ENCODE measurements at places on chromosomes 7 and 10.

- DNase-seq, result no peak
These were observed 31.0 kb upstream of the FZD1 start for GRCh38 chr7:91233212-91233611.

GRCh38 chr10:111275091-111275490, 198.3 kb downstream of the ADRA2A start:
- DNase-seq, result no peak

- no peak for DNase-seq
These were observed 435.5 kb downstream of the CALN1 start for GRCh38 chr7:71976645-71977044.

DNA sequence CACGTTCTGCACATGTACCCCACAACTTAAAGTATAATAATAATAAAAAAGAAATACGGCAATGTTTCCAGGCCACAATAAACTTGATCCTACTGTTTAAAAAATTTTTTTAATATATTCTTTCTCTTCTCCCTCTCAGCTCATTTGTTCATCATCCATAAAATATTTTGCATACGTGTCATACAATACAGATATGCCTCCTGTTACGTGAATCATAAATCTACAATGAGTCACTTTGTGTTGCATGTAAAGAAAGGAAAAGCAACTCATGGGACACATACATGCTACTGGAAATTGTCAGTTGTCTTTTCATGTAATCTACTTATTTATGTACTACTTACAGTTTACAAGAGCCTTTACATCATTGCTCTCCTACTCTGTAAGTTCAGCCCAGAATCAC, 1.1 kb upstream of the TECTB start:
- DNase-seq, result no peak

DNA sequence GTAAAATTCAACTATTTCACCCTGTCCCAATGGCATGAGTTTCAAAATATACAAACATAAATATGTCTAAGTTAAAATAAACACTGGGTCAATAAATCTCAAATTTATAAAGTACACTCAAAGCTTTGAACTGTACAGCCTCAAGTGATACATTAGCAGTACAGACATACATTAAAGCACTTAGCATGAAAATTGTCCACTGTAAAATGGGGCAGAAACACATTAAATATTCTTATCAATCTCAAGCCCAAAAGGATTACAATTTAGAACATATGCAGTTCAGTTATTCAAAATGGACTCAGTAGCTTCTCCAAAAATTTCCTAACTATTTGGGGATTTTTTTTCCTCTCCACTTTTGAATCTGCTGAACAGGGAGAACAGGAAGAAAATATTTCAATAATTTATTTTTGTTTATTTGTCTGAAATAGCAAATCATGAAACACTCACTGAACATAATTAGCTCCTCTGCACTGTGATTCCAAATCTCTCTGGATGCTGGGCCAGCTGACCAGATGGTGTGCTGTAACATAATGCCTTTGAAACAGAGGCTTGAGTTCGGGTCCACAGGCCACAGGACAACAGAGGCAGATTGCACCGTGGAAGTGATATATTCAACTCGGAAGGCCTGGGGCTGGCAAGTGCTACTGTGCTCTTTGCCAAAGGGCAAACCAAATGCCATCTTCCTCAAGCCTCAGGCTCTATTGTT, 248.9 kb upstream of the LRRN3 start:
- DNase-seq, result no peak

DNA sequence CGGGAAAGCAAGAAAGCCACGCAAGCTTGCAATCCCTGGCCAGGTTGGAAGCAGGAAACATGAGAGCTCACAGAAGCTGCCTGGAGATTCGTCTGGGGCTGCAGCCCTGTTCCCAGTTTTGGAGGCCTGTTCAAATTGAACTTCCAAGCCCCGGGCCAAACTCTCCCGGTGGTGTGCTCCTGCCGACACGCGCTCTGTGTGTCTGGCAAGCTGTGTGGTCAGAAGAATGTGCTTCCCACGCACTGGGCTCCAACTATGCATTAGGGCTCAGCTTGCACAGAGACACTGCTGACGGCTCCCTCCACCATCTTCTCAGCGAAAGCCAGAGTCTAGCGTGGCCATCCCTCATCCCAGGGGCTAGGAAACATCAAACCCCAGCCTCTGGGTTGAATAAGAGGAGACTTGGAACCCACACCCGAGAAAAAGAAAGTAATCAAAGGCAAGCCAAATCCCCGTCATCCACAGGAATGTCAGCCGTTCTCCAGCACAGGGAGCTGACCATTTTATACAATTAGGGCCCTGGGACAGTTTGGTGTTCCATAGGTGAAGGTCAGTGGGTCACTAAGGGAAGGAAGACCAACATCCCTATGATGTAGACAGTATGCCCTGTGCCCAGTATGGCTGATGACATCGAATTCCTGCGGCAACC, 107.2 kb downstream of the FGFR2 start:
- DNase-seq, result no peak

DNA sequence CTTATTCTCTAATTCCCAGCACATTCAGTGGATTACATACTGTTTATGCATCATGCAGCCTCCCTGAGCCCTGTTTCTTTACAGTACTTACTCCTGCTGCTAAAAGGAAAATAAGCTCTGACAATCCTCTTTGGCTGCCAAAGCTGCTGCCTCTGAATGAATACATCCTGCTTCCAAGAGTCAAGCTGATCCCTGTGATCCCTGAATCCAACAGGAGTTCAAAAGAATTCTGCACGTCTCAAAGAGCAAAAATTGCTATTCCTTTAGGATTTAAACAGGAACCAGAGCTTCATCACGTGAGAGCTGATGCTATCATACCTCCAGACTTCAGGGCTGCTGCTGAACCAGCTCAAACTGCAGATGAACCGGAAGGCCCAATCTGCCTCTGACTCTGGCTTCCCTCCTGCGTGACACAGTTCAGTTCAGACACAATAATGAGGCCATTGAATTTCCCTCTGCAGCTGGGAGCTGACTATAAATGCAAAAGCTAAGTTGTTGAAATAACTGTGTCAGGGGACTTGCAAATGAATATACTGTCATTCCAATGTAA, 851.0 kb upstream of the PHF14 start:
- DNase-seq, result no peak

- no peak for DNase-seq
These were observed 41.5 kb upstream of the EBLN1 start for GRCh38 chr10:22259280-22259679.

DNA sequence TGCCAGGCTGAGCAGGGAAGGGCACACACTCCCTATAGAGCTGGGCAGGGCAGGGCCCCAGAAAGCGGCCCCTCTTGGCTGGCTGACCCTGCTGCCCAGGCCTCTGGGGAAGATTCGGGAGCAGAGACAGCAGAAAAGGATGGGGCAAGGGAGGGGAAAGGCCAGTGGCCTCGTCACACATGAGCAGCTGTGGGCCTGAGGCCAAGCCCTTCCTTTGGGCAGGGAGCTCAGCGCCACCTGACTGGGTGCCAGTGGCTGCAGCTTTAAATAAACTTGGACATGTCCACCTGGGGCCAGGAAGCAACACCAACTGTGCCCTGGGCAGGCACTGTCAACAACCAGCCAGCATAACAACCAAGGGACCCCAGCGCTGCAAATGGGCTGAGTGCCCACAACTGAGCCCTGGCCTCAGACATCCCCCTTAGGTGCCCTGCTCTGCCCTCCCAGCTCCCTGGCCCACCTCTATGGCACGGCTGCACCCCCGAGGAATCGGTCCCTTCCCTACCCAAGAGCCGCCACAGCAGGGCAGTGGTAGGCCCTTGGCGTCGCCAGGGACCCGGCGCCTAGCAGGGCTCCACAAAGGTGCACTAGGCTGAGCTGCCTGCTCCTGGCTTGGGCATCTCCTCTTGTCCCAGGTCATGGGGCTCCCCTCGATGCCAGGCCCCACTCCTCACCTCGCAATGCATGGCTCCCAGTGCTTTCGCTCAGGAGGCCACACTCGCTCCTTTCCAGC, 2.6 kb downstream of the CAMK2B start:
- DNase-seq, result no peak

DNA sequence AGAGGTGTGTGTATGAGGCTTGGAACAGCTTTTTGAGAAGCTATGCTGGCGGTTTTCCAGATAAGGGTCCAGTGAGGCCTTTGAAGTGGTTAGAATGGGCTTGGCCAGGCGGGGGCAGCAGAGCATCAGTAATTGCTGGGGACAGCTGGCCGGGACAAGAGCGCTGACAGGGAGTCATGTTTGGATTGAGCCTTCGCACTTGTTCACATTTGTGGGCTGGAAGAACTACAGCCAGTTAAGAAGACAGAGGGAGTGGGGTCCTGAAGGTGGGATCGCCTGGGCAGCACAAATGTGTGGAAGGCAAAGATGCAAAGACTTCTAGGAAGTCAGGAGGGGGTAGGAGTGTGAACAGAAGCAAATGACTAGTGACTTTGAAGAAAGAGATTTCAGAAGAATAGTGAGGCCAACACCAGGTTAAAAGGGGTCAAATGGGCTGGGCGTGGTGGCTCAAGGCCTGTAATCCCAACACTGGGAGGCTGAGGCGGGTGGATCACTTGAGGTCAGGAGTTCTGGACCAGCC, 12.7 kb upstream of the SDHAF3 start:
- DNase-seq, result peak; percentile 88

DNA sequence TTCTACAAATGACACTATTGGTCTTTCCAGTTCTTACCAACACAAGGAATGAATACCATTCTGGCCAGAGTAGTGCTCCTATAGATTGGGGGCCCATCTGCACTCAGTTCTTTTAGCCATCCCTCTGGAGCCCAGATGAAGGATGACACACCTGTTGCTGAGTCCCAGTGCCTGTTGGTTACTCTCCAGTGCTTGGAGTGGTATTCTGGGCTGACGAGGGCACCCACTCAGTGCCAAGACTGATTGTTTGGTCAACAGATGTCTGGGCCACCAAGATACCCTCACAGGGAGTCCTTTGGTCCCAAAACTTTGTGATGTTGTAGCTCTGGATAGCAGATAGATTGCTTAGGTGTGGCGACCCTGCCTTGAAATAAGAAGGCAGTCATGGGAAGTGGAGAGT, 23.7 kb upstream of the ITGA8 start:
- DNase-seq, result no peak

- no peak for DNase-seq
These were observed 67.3 kb downstream of the GLCCI1 start for GRCh38 chr7:8035647-8036518.

DNA sequence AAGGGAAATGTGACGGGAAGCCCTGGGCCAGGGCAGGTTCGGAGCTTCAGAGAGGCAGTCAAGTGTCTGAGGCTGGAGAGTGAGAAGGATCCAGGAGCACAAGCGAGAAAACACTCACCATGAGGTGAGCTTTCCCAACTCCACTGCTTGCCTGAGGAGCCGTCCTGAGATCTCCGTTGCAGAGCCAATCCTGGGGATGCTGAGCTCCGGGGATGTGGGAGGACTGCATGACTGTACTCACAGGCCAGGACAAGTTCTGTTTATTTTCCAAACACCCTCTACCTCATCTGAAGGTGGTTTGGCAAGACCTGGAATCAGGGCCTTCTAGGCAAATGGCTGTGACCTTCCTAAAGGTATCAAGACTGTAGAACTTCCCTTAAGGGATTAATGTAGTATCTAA, 38.7 kb downstream of the GLI3 start:
- no peak for DNase-seq

GRCh38 chr7:52473756-52474155, 561.7 kb upstream of the POM121L12 start:
- no peak for DNase-seq

GRCh38 chr10:120145107-120145506, 252.6 kb downstream of the SEC23IP start:
- DNase-seq, result no peak

DNA sequence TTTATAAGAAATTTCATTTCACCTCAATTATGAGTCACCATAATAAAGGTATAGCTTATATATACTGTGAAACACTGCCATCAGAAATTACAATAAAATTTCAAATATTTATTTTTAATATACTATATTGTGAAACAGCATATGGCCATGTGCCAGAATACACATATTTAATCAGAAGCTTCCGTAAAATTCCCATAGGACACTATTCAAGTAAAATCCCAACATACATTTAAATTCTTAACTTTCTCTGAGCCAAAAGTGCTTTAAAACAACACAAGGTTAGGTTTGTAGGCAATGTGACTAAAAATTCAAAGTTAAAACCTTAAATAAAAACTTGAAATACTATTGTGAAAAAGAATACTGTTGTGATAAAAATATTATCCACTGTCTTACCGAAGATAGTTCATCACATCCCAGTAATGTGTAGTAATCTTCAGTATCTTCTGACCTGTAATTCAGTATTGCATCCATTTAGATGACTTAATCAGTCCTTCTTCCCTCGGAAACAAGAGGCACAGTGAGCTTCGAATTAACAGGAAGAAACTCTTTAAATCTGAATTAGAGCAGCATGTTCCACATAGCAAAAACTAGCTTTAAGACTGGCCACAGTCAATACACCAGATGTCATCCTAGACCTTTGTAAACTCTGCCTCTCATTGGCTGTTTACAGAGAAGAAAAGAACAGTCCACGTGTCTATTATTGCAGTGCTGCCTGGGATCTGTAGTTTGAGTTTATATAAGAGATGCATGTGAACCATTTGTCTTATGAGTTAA, at the start of gene DNAJC12:
Gene DNAJC12 (minus strand): TSS at position 648 of the 774 bp plus-strand sequence. CDS start 177 bp downstream, at position 471.
- peak; percentile 57 for DNase-seq

GRCh38 chr7:155639958-155640520, 4.4 kb upstream of the RBM33 start:
- DNase-seq, result no peak

GRCh38 chr7:127541548-127541947, 43.8 kb downstream of the GCC1 start:
- DNase-seq, result no peak

- no peak for DNase-seq
These were observed 29.4 kb upstream of the RAB18 start for GRCh38 chr10:27474741-27475140.

GRCh38 chr10:70981936-70982335, 93.6 kb upstream of the PCBD1 start:
- no peak for DNase-seq

GRCh38 chr7:90839727-90840291, 243.7 kb downstream of the CDK14 start:
- DNase-seq, result no peak

DNA sequence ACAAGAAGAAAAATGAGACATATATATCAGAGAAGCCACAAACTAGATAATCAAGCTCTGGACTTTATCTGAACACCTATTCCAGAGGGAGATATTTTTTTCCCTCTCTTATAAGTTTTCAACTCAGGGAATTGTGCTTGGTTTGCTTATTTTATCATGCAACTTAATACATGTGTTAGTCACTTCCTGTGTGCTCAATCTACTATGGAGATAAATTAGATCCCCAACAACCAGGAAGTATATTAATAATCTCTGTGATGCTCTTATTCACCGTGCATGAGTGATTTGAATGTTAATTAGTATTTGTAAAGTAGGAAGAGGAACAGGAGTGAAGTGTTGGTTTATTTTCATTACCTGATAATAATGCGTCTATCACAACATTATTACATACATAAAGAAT, 38.8 kb upstream of the ZNF365 start:
- no peak for DNase-seq

- no peak for DNase-seq
These were observed 73.9 kb downstream of the PRLHR start for GRCh38 chr10:118521415-118522117.

DNA sequence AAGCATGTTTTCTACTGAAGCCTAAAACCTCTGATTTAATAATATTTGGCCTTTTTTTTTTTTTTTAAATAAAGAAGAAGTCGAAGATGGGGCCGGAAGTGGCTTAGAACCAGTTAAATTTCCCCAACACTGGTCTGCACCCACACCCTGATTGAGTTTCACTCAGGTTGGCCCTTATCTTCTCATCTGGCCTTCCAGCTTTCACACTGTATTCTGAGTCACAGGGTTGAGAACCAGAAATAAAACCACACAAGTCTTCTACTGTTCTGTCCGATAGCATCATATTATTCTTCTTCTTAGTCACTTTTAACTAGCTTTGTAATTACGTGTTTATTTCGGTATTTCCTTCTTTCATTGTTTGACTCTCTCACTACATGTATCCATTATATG, 9.9 kb downstream of the ZNF365 start:
- DNase-seq, result no peak

GRCh38 chr7:18128846-18129245, 101.2 kb upstream of the PRPS1L1 start:
- DNase-seq, result no peak
